Activated T-cell treated with anti-CD3 and anti-CD28 coated beads, Interleukin-2, amount 50 U/mL, for 48 hours (primary cell): ENCODE measurements at places on chromosomes 6 and 20.

GRCh38 chr6:136089876-136090275 is 160.2 kb downstream of the MTFR2 start:
- no peak for DNase-seq

GRCh38 chr6:129894921-129895320 is 33.8 kb upstream of the TMEM244 start:
- no peak for DNase-seq

GRCh38 chr20:25025091-25025861 is 32.7 kb downstream of the ACSS1 start:
- DNase-seq: no peak

GRCh38 chr20:62045529-62046285 is 20.0 kb downstream of the TAF4 start:
- DNase-seq: no peak

DNA sequence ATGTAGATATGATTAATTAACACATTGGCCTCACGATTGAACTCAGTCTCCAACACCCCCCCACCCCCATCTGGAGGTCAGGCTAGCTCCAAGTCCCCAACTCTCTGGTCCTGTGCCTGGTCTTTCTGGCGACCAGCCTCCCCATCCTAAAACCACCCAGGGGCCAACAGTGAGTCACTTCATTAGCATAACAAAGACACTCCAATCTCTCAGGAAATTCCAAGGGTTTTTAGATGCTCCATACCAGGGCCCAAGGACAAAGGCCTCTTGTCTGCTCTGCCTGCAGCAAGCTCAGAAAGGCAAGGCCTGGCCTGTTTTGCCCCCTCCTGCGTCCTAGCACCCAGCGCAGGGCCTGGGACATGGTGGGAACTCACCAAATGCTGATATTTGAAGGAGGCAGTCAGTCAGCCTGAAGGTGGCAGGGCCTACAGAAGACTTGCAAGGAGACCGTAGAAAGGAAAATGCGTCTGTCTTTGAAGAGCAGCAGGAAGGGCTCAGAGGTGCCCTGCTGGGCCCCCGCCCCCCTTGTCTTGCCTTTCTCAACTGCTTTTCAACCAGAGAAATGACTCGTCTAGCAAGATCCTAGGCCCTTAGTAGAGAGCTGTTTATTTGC is 184.7 kb downstream of the CDH4 start:
- no peak for DNase-seq

GRCh38 chr6:66735106-66735890 is 1028.3 kb upstream of the EYS start:
- DNase-seq: no peak

DNA sequence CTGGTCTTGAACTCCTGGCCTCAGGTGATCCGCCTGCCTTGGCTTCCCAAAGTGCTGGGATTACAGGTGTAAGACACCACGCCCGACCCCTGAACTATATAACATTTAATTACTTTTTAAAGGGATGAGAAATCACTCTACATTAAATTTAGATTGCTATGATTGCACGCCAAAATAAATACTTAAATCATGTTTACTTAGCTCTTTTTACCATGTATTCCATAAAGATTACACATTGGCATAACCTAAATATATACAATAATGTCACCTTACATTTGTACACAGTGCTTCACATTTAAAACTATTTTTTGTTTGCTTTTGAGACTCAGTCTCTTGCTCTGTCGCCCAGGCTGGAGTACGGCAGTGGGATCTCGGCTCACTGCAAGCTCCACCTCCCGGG is 86.4 kb downstream of the IRAK1BP1 start:
- DNase-seq: no peak

DNA sequence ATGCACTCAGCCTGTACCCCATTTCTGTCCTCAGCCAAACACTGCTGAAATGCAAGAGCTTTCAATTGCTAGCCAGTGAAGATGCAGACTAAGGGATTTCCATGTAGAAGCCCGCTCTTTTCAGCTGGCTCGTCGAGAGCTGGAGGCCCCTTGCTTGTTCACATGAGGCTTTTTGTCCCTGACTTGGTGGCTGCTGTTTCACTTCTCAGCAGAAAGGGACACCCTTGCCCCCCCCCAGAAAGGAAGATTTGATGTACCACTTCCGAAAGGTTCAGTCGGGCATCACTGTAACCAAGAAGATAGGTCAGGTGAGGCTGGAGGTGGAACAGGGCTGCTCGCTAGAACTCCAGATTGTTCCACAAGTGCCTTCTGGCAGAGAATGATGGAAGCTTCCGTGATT is 23.3 kb downstream of the PTPN1 start:
- DNase-seq: no peak

- no peak for DNase-seq
Measured at GRCh38 chr6:167560673-167561569, 236.0 kb downstream of the TTLL2 start.

- no peak for DNase-seq
Measured at GRCh38 chr20:33771938-33772337, 39.2 kb upstream of the CHMP4B start.

GRCh38 chr20:38706509-38706908 is 17.8 kb upstream of the SLC32A1 start:
- no peak for DNase-seq

- DNase-seq: peak; percentile 49
Measured at GRCh38 chr6:13229205-13230085, 98.9 kb downstream of the TBC1D7 start.

GRCh38 chr6:136982928-136983327 is 60.8 kb downstream of the SLC35D3 start:
- no peak for DNase-seq

DNA sequence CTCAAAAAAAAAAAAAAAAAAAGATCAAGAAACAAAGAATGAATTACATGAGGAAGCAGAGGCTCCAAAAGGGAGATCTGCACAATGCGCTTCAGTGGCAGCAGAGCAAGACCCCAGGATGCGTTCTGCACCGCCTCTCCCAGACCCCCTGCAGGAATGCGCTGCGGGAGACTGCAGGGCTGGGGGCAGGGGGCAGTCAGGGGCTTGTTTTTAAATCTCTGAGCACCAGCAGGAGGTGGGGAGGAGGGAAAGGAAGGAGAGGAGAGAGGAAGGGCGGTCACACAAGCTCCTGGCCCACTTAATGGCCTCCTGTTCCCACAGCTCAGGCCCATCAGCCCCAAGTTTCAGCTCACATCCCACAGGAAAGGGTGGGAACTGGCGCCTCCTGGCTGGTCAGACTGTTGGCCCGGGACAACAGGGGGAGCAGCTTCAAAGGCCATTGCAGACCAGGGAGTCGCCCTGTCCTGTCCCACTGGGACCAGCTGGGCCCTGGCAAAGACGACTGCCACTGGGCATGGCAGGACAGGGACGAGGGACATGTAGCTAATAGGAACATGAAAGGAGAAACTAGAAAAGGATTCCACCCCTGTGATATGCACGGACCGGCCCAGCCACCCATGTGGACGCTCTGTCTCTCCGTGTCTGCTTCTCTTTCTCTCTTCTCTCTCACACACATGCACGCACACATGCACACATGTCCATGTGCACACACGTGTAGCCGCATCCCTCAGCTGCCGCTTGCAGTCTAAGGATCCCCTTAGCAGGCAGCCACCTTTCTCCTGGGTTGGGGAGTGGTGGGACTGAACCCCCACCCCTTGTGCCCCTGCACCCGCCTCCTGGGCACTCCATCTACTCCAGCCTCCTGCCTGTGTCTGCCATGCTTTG is 34.7 kb downstream of the TFEB start:
- DNase-seq: no peak

DNA sequence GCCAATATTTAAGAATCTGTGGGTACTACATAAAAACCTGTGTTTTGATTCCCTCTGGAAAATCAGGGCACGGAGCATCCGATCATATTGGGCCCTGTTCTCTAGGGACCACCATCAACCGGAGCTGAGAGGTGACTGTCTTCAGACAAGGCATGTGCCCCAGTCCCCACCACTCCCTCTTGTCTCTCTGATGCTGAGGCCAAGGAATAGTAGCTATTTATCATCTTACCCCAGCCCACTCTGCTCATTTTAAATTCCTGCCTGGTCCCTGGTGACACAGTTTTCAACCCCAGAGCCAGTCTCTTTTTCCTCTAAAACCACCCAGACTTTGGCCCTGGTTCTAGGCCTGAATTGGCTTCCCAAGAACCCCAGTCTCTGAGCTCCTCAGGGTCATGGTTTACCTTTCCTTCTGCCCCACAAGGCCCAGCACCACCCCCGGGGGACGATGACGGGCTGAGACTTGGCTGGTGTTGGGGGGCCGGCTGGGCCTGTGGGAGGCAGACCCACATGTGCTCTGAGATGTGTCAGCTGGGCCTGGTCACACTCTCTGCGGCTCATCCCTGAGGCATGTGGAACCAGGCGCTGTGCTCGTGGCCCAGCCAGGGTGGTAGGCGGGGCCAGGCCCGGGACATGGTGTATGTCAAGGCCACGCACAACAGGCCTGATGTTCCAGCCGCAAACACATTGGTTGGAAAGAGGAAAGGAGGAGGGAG is 114.4 kb downstream of the CEBPB start:
- no peak for DNase-seq

GRCh38 chr6:51936531-51937290 is 150.7 kb downstream of the PKHD1 start:
- DNase-seq: no peak

- no peak for DNase-seq
Measured at GRCh38 chr20:8981482-8981881, 87.4 kb upstream of the PLCB4 start.

- peak; percentile 46 for DNase-seq
Measured at GRCh38 chr6:89828988-89829471, 650 bp upstream of the CASP8AP2 start.

GRCh38 chr20:41169791-41170351 is 32.5 kb downstream of the PLCG1 start:
- DNase-seq: no peak

DNA sequence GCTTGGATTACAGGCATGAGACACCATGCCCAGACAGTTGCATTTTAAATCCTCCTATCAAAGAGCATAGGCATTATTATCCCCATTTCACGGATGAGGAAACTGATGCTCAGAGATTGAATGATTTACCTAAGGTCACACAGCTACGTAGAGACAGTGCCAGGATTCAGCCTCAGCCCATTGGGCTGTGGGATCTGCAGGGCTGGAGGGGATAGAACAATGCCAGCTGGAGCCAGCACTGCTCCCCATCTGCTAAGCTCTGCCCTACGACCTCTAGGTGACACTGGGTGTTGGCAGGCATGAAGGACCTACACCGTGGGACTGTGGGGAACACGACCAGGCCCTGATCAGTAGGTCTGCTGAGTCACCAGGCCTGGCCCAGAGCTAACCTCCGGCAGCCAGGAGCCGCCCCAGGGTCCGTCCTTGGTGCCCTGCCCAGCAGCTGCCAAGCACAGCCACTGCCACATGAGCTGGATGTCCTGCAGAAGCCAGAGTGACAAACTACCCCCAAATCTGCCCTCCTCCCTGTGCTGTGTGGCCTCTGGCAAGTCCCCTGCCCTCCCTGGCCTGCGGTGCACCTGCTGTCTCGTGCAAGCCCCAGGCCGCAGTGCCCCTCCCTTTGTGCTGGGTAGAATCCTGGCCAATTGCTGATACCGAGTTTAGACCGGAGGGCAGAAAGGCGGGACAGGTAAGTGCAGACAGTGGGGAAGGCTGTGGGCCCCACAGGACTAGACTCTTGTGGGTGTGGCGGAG is 47.6 kb upstream of the PTGIS start:
- DNase-seq: no peak

GRCh38 chr6:140977403-140977802 is 1155.3 kb upstream of the GJE1 start:
- DNase-seq: no peak
